ENCODE measurements at places on chromosomes 6 and 20.
A peak's percentile ranks its signal among the peaks of the same experiment; 100 is the strongest.

- no peak for DNase-seq
Measured at GRCh38 chr6:45498591-45498990, 120.9 kb upstream of the SUPT3H start.

DNA sequence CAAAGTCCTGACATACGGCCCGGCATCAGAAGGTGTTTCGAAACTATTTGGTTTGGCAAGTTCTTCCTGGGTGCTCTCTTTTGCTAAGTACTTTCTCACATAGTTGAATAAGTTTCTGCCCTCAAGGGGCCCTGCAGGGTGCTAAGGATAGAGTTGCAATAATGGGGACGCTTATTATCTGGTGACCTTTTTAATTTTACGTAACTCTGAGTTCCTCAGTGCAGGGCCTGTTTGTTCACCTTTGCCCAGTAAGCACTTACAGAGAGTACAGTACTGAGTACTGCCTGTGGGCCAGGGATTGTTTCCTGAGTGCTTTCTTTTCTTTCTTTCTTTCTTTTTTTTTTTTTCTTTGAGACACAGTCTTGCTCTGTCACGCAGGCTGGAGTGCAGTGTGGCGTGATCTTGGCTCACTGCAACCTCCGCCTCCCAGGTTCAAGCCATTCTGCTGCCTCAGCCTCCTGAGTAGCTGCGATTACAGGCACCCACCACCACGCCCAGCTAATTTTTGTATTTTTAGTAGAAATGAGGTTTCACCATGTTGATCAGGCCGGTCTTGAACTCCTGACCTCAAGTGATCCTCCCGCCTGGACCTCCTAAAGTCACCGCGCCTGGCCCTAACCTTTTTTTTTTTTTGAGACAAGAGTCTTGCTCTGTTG is 4.5 kb upstream of the PXMP4 start:
- no peak for DNase-seq

GRCh38 chr6:44627091-44627882 is 239.8 kb downstream of the CDC5L start:
- peak; percentile 56 for DNase-seq

DNA sequence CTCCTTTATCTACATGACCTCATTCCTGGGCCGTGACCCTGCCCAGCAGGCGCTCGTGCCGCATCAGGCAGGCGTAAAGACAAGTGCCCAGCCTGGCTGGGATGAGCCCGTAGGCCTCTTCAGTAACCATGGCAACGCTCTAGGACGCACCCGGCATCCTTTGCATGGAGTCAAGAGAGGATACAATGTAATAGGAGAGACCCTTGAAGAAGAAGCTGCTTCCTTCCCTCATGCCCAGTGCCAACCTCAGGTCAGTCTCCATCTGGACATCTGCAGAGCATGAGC is 5.0 kb upstream of the LSM14B start:
- no peak for DNase-seq

GRCh38 chr6:52104979-52105378 is 17.6 kb upstream of the PKHD1 start:
- DNase-seq: no peak

DNA sequence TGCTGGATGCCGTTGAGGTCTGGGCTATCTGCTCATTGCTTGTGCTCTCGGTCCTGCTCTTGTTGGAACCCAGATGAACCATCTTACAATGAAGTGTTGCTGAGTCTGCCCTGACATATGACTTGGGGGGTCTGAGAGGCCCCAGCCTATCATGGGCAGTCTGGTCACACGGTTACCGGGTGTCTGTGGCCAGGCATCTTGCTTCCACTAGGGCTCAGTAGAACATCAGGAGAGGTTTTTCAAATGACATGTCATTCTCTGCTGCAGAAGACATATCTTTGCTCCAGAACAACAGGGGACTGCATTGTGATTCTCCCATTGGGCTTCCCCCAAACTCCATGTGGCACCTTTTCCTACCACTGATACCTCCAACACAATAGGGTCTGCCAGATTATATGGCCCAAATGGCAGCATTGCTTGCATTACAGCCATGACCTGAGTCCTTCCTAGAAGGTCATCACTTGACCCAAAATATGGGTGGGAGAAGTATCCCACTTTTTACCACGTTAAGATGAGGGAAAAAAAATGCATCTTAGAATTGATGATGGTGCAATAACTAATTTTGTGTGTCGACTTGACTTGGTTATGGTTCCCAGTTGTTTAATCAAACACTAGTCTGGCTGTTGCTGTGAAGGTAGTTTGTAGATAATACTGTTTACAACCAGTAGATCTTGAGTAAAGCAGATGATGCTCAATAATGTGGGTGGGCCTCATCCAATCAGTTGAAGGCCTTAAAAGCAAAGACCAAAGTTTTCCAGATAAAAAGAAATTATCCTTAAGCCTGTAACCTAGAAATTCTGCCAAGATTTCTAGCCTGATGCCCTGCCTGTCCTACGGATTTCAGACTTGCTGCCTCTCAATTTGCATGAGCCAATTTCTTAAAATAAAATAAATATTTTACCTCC is 241.0 kb downstream of the QKI start:
- DNase-seq: no peak

- no peak for DNase-seq
Measured at GRCh38 chr6:113031591-113032238, 684.6 kb downstream of the RFPL4B start.

DNA sequence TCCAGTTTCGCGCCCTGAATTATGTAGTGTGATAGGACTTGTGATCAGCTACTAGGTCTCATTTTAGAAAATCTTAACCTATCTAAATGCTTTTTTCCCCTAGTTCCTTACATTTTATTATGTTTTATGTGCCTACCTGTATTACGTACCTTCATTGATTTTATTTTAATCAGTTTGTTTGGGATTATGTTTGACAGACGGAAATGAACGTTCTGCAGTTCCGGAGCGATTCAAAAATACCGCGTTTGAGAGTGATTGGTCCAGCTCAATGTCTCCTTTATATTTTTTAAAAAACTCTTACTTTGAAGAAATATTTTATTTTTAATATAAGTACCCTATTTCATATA is 114.3 kb upstream of the BTN3A2 start:
- DNase-seq: no peak

DNA sequence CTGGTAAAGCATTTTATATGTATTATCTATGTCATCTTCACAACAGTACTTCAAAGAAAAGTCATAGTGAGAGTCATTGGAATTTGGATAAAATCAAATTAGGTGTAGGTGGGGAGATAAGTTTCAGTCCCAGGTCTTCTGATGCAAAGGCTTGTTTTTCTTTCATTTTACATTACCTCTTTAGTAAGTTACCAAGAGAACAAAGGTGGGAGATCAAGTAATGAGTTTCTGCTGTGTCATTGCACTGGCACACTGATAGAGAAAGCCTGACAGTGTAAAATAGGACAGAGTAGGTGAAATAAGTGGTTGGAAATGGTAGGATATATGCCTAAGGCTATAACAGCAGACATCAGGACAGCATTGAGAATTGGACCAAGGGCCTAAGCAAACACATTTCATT is 250.4 kb downstream of the NKAIN2 start:
- no peak for DNase-seq

DNA sequence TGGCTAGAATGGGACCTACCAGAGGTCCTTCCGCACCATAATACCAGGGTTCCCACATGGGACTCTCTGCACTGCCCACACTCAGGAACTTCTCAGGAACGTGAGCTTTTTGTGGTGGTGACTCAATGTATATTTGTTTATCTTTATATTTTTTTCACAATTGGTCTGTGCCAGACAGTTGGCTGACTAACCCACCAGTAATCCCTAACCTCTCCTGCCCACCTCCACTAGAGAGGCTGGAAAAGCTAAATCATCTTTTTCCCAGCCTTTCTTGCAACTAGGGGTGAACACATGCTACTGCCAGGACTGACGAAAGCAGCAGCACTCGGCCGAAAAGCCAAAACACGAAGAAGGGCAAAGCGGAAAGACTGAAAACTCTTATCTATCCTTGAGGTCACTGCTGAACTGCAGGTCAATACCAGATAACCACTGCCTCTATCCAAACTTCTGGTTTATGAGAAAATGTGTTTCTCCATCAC is 112.9 kb downstream of the TRERF1 start:
- DNase-seq: no peak

GRCh38 chr6:147142684-147143245 is 61.5 kb upstream of the STXBP5 start:
- DNase-seq: no peak

- no peak for DNase-seq
Measured at GRCh38 chr6:71386215-71386614, 97.6 kb downstream of the OGFRL1 start.

DNA sequence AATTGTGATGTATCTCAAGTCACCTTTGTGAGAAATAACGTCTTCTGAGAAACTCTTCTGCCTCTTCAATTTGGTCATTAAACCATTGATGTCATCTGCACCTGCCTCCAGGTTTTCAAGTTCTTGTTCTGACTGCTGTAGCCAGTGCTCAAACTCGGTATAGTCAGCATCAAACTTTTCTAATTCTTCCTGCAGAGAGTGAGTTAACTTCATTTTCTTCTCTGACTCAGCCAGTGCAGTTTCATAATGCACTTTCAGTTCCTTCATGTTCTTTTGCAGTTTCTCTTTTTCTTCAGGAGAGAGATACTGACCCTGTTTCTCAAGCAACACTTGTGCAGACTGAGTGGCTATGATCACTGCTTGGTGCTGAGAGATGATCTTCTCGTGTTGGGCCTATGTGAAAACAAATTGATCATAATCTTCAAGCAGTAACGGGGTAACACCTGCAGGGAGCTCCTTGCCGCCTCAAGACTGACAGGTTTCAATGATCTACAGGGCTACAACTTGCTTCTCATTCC is 48.8 kb downstream of the DST start:
- no peak for DNase-seq

DNA sequence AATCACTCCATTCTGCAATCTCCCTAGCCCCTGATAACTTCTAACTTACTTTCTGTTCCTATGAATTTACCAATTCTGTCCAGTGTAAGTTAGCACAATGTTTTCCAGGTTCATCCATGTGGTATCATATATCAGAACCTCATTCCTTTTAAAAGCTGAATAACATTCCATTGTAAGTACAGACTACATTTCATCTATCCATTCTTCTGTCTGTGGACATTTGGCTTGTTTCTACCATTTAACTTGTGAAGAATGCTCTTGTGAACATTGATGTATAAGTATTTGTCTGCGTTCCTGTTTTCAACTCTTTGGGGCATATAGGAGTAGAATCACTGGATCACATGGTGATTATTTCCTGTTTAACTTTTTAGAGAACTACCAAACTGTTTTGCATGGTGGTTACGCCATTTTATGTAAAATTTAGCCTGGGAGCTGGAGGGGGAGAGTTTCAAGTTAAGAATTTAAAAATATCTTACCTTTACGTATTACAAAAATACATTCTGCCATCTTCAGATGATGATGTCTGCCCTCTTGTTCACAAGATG is 156.5 kb downstream of the BTBD3 start:
- DNase-seq: no peak

GRCh38 chr20:62042025-62042820 is 23.5 kb downstream of the TAF4 start:
- no peak for DNase-seq

- DNase-seq: no peak
Measured at GRCh38 chr20:57055345-57055744, 211.1 kb downstream of the BMP7 start.

GRCh38 chr6:31581434-31582229 is 592 bp downstream of the LTB start:
- DNase-seq: no peak

DNA sequence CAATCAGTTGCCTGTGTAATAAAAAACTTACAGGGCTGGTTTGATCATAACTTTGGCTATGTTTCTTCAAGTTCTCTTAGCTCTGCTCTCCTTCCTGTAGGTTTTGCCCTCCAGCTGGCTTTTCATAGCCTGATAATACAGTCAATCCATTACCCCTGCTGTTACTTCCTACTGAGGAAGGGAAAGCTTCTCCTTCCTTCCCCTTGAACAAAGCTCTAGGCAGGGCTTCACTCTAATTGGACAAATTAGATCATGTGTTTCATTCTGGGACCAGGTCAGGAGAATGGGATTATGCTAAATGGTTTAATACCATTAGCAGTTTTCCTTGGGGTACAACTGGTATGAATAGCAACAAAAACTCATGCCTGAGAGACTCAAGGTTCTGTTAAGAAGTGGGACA is 106.8 kb upstream of the MCHR2 start:
- DNase-seq: no peak

DNA sequence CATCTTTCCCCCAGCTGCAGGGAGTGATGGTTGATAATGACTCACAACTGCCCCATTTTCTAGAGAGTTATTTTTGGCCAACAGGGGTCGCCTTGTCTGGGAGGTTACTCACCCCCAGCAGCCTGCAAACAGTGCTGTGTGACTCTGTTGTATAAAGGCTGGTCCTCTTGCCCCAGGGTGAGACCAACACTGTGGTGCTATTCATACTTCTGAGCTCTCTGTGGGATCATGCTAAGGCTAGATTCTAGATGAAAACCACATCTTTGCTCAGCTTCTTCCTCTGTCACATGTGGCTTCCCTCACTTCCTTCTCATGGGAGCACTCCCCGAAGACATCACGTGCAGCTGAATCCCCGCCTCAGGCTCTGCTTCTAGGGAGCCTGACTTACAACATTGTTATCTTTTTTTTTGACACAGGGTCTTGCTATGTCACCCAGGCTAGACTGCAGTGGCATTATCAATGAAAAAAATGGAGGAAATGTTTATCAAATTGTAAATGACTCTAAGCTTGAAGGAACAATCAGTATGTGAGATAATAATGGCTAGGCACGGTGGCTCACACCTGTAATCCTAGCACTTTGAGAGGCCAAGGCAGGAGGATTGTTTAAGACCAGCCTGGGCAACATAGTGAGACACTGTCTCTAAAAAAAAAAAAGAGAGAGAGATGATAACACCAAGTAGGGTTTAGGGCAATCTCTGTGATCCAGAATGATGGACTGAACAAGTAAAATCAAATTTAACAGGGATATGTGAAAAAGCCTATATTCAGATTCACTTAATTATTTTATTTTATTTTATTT is 55.7 kb upstream of the SLC23A2 start:
- no peak for DNase-seq

GRCh38 chr20:2104236-2104635 is 2.6 kb downstream of the STK35 start:
- DNase-seq: no peak

DNA sequence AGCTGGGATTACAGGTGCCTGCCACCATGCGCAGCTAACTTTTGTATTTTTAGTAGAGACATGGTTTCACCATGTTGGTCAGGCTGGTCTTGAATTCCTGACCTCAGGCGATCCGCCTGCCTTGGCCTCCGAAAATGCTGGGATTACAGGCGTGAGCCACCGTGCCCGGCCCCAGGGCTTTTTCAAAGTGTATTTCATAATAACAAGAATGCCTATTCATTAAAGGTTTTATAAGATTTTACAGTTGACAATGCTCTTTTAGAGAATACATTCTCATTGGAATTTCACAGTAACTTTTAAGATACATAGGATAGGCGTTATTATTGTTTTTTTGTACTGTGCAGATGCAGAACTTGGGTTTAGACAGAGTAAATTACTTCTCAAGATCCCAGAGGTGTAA is 52.6 kb upstream of the PTPRK start:
- no peak for DNase-seq

DNA sequence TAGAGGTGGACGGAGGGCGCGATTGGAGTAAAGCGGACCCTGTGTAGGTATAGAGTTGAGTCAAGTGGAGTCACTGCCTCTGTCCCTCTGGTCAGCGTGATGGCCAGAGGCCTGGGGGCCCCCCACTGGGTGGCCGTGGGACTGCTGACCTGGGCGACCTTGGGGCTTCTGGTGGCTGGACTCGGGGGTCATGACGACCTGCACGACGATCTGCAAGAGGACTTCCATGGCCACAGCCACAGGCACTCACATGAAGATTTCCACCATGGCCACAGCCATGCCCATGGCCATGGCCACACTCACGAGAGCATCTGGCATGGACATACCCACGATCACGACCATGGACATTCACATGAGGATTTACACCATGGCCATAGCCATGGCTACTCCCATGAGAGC is 479 bp downstream of the SLC39A7 start:
- DNase-seq: no peak

All from H1 (cell line).